ENCODE measurements at places on chromosomes 4 and X.

DNA sequence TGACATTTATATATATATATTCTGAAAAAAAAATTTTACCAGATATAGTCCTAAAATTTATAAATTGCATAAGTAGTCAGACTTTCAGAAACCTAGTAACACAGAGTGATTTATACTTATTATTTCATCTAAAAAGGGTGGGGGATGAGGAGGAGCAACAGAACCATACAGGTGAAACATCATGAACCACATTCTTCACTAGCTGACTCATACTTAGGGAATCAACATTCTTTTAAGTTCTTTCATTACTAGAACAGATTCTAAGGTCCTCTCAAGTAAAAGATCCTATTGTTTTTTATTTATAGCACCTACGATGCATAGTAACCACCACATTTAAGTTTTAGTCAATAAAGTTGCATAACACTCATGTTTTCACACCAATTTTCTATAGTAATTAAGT is 166.1 kb downstream of the LRBA start:
- DNase-seq: no peak

GRCh38 chr4:108906006-108906405 is 143.2 kb upstream of the ETNPPL start:
- DNase-seq: no peak

GRCh38 chrX:36978886-36979285 is 29.3 kb upstream of the FAM47C start:
- DNase-seq: no peak

- DNase-seq: no peak
These were observed 3.9 kb upstream of the PLA2G12A start for GRCh38 chr4:109733728-109734127.

DNA sequence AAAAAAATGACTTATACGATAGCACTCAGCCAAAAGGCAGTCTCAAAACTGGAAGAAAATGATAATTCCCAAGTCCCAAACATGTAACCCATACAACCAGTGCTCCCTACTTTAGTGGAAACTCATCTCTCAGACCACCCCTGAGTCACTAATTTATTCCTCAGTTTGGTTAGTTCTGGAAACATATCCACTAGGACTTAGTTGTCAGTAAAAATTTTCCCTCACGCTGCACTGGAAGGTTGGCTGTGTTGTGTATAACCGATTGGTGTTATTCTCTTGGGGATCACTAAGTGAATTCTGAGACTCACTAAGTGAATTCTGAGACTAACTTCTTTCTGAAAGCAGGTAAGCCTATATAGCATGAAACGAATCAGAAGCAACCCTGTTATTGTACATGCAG is 48.5 kb upstream of the GAB1 start:
- DNase-seq: no peak

- no peak for DNase-seq
These were observed 171.5 kb downstream of the PCDH18 start for GRCh38 chr4:137360761-137361160.

DNA sequence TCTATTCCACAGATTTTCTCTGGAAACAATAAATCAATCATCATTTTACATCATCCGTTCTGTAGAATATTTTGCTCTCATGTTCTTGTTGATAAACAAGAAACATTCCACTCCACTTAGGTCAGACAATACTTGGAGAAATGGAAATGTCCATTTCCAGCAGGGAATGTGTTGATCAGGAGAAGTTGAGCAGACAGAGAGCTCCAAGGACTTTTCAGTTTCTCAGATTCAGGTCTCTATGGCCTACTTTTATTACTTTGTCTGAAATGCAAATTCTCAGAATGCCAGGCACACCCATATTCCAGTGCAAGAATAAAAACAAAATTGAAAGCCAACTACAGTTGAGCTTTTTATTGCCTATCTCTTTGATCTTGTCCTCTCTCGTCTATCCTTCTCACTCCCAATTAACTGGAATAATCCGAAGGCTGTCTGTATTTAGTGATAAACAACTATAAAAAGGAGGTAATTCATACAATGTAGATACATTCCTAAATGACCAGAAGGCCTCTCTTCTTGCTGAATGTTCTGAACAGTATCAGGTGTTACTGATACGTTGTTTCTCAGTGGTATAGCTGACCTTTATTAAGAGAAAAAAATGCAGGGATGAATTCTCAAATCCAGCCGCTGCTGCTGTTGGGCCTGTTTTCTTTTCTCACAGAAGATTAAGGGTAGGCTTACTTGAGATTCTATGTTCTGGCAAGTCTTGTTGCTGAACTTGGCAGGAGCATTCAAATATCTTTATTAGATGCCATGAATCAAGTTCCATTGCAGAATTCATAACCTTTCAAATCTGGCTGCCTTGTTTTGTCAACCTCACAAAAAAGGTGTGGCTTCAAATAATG is 72.1 kb downstream of the HPGD start:
- no peak for DNase-seq

- no peak for DNase-seq
These were observed 13.8 kb upstream of the ENOX2 start for GRCh38 chrX:130916636-130917422.

DNA sequence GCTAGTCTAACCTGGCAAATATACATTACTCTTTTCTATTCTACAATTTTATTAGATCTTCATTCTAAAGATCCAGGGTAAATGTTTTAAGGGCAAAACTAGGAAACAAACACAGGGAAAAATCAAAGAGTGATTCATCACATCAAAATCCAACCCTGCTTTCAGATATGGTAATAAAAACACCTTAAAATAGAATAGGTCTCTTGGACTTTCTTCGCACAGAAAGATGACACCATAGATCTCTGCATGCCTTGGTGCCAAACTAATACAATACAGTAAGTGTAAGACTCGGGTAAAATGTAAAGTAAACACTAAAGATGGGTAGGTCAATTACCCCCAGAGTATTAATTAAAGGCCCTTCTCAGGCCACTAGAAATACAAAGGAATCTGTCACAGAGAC is 34.2 kb downstream of the LDB2 start:
- DNase-seq: no peak

- DNase-seq: no peak
These were observed 88.5 kb downstream of the PAPSS1 start for GRCh38 chr4:107631560-107631959.

- DNase-seq: no peak
These were observed 48.9 kb downstream of the FNIP2 start for GRCh38 chr4:158817562-158818296.

GRCh38 chr4:20172070-20172760 is 79.5 kb upstream of the SLIT2 start:
- DNase-seq: no peak

DNA sequence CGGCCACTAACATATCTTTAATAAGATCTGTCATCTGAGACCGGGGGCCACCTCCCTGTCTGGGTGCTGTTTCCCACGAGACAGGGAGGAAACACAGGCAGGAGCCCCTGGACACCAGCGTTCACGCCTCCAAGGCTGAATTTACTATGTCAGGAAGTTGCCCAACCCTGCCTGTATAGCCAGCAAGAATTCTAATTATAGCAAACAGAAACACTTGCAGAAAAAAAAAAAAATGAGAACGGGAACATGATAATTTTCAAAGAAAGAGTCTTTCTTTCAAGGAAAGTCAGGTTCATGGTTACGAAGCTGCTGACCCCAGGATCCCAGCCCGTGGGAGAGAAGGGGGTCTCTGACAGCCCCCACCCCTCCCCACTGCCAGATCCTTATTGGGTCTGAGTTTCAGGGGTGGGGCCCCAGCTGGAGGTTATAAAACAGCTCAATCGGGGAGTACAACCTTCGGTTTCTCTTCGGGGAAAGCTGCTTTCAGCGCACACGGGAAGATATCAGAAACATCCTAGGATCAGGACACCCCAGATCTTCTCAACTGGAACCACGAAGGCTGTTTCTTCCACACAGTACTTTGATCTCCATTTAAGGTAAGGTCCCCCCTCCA is at the start of gene IL3RA:
Gene IL3RA (plus strand): TSS at position 455 of the 613 bp plus-strand sequence. CDS start 4,981 bp downstream, outside the sequence.
- DNase-seq: peak; percentile 66
